Muscle of leg (tissue), 16 donors: ENCODE measurements at places on chromosomes 11 and 22. TPM values are rescaled to one million over a fixed set of nuclear protein-coding genes. Genes with fewer than 3 reads are reported as not detected.

DNA sequence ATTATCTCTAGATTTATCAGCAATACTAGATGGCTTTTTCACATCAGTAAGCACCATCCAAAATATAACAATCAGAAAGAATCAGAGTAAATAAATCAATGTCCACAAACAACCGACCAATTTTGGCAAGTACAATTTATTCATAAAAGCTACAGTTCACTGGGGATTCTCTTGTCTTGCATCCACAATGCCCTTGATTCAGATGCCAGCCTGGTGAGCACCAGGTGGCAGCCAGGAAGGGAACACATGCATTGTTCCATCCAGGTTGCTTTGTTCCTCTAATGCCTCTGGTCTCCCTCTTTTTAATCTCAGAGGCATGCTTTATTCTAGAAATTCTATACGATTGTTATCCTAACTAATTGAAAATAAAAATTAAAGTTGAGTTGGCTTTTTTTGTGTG lies 242.1 kb upstream of the KIRREL3 start:
- DNase-seq, result no peak

Gene CLTCL1
- 22.2 TPM for total RNA-seq

DNA sequence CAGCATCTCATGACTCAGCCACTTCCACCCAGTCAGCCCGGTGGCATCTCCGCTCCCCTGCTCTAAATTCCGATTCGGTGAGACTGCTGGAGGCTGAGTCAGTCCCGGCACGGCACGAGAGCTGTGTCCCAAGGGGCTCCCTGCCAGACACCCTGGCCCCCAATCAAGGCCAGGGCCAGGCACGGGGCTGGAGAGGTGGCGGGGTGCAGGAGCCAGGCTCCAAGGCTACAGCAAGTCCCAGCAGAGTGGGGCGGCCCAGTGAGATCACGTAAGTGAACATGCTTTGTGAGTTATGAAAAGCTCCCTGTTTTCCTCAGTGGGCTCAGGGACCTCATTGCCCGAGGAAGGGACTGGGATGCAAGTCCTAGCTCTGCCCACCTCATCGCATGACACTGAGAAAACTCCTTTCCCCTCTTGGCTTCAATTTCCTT lies 3.0 kb downstream of the C11orf68 start:
- peak; percentile 42 for DNase-seq

Gene ZNF215
- total RNA-seq, result 0.89 TPM

Gene TCIRG1
- 31.9 TPM for total RNA-seq

- DNase-seq, result no peak
These were observed 15.4 kb downstream of the XRCC6 start for GRCh38 chr22:41636467-41636866.

DNA sequence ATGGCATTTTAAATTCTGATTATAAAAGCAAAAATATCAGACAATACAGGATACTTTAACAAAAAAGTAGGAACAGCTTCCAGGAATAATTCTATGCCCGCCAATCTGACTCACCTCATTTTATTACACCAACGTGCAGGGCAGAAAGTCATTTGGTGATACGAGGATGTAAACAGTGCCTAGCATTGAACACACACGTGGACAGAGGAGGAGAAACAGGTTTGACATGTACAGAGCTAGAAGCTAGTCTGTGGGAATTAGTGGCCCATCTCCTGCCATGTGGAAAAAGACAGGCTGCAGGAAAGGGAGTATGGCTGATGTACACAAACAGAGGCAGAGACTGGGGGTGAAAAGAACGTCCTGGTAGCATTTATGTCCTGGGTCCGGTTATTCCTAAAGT lies 9.0 kb upstream of the SPINDOC start:
- no peak for DNase-seq

GRCh38 chr11:107840129-107840484 lies 18.5 kb downstream of the SLC35F2 start:
- no peak for DNase-seq

GRCh38 chr22:35039625-35040024 lies 26.3 kb upstream of the ISX start:
- DNase-seq, result peak; percentile 40

Gene OR10S1
- not detected for total RNA-seq

Gene RIC3
- 0.18 TPM for total RNA-seq

GRCh38 chr11:76041208-76041607 lies 165.1 kb downstream of the WNT11 start:
- no peak for DNase-seq

- DNase-seq, result no peak
These were observed 4.3 kb downstream of the VSIG10L2 start for GRCh38 chr11:125950178-125950490.

DNA sequence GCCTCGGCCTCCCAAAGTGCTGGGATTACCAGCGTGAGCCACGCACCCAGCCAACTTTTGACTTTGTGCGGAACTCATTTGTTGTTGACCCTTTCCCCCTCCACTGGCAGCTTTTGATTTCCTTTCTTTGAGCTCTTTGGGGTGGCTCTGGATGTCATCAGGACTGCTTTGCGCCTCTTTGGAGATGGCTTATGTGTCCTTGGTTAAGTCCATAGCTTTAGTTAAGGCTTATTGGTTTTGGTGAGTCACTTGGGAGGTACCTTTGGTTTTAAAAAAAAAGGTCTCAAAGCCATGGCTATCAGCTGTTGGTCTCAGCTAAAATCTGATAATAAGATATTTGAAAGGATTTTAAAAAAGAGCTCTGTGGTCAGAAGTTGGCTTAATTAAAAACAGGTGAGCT lies 5.1 kb upstream of the ARSA start:
- no peak for DNase-seq

DNA sequence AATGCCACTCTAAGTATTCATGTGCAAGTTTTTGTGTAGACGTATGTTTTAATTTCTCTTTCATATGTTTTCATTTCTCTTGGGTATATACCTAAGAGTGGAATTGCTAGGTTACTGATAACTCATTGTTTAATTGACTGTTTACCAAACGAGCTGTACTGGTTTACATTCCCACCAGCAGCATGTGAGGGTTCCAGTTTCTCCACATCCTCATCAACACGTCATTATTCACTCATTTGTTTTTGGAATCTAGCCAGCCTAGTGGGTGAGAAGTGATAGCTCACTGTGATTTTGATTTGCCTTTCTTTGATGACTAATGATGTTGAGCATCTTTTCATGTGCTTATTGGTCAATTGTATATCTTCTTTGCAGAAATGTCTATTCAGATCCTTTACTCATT lies 4.0 kb downstream of the ANKRD13D start:
- no peak for DNase-seq

DNA sequence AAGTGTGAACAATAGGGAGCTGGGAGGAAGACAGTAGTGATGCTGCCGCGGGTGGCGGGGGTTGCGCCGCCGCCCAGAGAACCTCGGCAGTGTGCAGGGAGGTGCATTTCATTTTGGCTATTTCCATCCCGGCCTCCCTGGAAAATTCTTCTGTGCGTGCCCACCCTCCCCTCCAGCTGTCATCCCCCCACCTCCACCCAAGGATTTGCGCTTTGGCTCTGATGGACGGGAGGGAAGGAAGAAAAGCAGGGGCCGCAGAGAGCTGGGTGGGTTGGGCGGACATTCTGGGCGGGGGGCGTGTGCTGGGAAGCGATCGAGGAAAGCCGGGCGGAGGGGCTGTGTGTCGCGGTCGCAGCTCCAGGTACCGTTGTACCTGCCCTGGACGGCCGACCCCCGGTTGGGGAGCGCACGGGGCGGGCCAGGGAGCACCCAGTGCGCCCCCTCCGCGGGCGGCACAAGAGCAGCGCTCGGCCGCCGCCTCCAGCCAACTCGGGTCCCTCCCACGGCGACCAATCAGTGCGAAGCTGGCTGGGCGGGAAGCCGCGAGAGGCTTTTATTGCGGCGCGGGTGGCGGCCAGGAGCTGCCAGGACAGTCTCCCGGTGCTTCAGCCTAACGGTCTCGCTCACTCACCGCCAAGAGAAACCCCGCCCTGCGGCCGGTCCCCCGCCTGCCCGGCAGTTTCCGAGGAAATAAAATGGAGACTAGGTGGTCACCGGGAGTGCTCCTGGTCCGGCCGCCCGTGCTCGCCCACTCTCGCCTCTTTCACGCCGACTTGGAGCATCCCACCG lies 1.6 kb downstream of the NCAM1 start:
- peak; percentile 81 for DNase-seq

DNA sequence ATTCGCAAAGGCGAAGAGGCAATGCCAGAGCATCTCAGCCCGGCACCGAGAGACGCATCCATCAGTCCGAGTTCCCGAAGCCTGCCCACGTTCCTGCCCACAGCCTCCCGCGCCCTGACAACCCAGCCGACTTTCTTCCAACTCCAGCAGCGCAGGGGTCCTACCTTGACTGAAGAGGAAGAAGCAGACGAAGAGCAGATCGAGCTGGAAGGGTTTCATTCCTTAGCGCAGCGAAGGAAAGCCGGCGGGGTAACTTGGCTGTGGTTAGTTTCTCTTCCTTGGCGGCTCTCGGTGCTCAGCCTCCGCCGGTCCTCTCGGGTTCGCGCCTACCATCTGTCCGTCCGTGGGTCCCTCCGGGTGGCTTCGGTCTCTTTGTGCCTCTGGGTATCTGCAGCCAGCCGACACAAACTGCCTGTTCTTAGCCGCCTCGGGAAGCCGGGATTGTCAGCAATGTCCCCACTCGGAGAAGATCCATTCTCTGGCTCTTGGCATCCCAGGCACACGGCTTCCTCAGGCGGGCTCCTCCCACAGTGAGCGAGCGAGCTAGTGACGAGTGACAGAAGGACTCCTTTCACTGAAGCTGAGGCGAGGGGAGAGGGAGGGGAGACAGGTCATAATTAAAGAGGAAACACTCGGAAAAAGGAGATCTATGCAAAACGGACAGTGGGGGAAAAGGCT lies at the start of gene KIRREL3:
Gene KIRREL3 (minus strand): TSS at position 480 of the 678 bp plus-strand sequence.
- DNase-seq, result peak; percentile 45

Gene PGA5
- 0.27 TPM for total RNA-seq

Gene P2RY6
- total RNA-seq, result 0.53 TPM

GRCh38 chr11:92929653-92930052 lies 39.8 kb upstream of the MTNR1B start:
- DNase-seq, result no peak

- DNase-seq, result peak; percentile 6
These were observed 1.6 kb upstream of the MSANTD2 start for GRCh38 chr11:124801636-124802312.

GRCh38 chr11:8094656-8095055 lies 13.6 kb downstream of the TUB start:
- DNase-seq, result no peak

Gene LMO2
- total RNA-seq, result 15.1 TPM

- DNase-seq, result no peak
These were observed 86.4 kb upstream of the MTNR1B start for GRCh38 chr11:92882828-92883611.

Gene PHF5A
- 43.0 TPM for total RNA-seq

DNA sequence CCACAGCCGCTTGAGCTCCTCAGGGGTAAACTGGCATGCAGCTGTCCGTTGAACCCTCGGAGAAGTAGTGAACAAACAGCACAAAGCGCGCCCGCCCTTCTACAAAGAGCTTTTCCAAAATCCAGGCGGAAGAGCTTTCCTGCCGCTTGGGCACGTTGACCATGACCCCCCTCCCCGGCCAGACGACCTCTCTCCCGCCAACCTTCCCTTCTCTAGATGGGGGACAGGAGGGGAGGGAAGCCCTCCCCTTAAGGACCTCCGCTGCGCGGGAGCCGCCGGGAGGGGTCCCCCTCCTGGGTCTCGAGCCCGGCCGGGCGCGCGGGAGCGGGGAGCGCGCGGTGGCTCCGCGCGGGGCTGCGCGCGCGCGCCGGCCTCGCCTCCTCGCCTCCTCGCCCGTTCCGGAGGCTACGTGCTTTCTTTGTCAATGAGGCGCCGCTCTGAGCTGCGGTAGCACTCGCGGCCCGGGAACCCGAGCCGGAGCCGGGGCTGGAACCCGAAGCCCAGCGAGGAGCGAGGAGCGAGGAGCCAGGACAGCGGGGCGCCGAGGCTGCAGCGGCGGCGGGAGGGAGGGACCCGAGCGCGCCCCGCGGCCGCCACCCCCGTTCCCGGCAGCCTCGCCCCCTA lies 118.6 kb downstream of the HIPK3 start:
- DNase-seq, result peak; percentile 38

- DNase-seq, result peak; percentile 55
These were observed 563 bp downstream of the GATD1 start for GRCh38 chr11:776561-777287.

DNA sequence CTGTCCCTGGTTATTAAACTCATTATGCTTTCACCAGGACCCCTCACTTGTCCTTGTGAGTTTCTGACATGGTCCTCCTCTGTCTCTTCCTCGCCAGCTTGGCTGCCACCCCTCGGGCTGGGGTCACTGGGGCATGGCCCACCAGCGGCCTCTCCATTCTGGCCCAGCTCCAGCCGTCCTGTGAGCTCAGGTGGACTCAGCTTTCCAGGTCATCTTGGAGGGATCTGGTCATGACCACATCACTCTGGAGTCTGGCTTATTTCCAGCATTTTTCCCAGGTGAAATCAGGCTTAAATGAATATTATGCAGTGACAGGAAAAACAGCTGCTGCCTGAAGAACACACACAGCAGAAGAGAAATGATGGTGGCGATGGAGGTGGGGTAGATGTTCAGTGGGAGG lies 224.5 kb downstream of the ADAMTS15 start:
- DNase-seq, result peak; percentile 75

DNA sequence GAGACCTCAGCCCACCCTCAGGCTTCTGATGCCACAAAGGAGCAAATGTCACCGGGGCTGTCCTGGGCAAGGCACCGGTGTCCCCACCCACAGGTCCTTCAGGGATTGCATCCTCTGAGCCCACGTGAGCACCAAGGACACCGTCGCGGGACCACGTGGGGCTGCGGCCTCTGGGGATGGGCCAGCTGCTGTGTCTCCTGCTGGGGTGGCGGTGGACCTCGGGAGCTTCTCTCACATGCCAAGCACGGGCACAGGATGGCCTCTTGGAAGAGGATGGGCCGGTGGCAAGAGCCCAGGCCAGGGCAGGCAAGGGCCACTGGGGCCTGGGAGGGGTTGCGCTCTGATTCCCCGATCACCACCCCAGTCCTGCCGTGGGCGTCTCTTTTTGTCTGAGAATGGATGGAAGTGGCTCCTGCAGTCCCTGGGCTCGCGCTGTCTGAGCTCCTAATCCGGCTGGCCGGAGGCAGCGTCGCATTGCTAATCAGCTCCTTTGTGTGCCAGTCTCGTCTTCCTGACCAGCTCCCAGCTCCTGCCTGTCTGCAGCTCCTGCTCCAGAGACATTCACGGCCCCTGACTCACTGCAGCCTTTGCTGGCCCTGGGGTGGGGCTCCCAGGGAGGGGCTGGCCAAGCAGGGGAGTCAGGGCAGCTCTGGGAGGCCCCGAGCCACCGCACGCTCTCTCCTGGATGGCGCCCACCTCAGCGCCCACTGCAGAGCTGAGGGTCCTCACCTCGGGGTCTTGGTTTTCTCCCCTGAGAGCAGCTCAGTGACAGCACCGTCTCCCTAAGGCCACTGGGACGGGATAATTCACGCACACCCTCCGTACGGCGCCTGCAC lies 146.7 kb downstream of the CTTN start:
- DNase-seq, result no peak

GRCh38 chr22:31439808-31440207 lies 40.4 kb downstream of the DRG1 start:
- peak; percentile 44 for DNase-seq

Gene RFPL2
- total RNA-seq, result not detected

DNA sequence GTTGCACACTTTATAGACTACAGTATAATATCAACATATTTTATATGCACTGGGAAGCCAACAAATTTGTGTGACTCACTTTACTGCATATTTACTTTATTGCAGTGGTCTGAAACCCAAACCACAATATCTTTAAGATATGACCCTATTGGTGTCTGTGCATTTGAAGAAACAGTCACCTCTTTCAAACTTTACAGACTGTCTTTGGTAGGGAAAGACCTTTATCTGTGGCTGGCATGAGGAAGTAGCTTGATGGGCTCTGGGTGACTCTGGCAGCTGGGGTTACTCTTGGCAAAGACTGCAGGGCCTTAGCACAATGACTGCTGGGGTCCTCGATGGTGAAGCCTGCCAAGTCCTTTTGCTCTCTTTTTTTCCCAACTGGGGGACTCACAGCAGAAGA lies 21.3 kb upstream of the ABTB2 start:
- no peak for DNase-seq

Gene CRYAB
- 226 TPM for total RNA-seq
